T-helper 2 cell treated with Interferon-gamma antibody and Interleukin-4, amounts not matched to agents 5 μg/mL and 100 μg/mL, for 36 hours (primary cell): ENCODE measurements at places on chromosomes 2 and 18.
A peak's percentile ranks its signal among the peaks of the same experiment; 100 is the strongest.

DNA sequence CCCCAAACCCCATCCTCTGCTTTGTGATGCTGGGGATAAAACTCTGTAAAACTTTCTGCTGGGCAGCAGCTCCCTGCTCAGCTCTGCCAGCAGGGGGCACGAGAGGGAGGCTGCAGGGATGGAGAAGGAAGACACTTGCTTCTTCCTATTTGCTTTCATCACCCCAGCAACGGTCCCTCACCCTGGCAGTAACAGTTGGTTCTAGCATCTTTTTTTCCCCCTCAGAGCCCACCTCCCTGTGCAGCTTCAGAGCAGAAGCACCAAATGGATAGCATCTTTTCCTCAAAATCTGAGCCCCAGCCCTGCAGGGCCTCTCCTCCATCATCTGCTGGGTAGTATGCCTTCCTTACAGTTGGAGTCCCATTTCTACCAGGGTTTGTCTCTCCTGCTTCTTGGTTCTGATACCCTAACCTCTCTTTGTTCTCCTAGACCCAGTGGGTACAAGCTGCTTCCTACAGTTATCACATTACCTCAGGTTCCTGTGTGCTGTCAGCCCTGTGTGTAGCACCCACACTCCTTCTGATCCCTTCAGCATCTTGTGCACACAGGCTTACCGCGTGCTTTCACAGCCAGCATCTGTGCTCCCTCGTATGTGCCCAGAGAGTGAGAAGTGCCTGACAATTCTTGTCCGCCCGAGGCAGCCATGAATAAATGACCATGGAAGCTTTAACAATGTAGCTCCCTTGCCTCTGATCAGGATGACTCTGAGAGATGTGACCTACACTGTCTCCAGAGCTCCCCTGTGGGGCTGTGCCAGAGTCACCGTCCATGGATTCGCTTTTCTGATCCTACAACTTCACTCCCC, 14.5 kb downstream of the CKAP2L start:
- peak; percentile 66 for DNase-seq

DNA sequence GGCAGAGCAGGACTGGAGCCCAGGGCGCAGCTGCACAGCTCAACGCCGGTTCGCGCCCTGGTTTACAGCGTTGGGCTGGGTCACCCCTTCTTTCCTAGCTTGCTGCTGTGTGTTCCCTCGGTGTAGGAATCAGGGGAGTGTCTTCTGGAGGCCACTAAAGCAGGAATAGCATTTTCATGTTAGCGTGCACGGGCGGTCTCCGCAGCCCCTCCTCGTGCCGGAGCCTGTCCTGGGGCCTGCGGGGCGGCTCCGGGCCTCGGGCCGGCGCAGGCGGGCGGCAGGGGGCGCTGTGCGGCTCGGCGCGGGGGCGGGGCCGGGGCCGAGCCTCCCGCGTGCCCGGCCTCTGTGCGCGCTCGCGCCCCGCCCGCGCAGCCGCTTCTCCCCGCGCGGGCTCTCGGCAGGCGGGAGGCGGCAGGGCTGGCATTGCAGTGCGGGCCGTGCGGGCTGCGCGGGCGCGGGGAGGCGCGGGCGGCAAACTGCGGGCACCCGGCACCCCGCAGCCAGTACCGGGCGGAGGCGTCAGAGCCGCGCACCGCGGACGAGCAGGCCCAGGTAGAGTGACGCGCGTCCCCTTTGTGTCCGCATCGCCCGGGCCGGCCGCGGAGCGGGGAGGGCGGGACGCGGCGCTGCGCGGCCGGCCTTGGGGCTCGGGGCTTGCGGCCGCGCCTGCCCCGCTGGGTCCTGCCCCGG, at the start of gene RNF144A:
Gene RNF144A (plus strand): TSS at position 342 of the 690 bp plus-strand sequence. CDS start 79,515 bp downstream, outside the sequence.
- peak; percentile 77 for DNase-seq

DNA sequence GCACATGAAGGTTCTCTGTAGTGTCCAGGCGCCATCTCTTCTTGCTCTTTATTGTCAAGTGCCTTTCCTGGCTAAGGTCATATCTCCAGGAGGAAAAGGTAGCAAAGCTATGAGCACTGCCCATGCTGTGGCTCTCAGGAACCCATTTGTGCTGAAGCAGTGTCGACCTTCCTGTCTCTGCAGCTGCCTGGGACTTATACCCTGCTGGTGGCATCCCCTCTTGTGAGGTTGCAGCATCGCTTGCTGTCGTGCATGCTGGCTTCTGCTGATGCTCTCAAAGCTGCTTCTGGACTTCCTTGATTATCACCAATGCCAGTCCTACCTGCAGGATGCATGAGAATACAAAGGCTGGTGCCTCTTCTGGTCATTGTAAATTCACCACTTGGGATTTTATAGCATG, 22.1 kb upstream of the PTPN2 start:
- no peak for DNase-seq

DNA sequence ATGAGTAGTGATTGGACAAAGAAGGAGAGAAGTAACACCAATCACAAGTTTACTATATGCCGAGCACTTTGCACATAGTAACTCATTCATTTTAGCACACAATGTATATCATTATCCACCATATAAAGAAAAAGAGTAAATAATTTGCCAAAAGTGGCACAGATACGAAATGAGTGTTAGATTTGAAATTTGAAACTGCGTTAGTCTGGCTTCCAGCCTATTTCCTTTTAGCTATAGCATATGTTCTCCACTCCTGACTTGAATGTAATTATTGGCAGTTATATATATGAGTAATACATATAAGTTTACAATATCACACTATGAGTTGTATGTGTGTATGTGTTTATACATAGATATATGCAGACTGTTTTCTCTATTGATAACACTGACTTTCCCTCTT, 98.6 kb downstream of the NOL4 start:
- DNase-seq = no peak

GRCh38 chr2:10768063-10768507, 44.5 kb downstream of the PDIA6 start:
- no peak for DNase-seq

- DNase-seq = peak; percentile 42
Measured at GRCh38 chr2:144382849-144383248, 137.1 kb downstream of the ZEB2 start.

DNA sequence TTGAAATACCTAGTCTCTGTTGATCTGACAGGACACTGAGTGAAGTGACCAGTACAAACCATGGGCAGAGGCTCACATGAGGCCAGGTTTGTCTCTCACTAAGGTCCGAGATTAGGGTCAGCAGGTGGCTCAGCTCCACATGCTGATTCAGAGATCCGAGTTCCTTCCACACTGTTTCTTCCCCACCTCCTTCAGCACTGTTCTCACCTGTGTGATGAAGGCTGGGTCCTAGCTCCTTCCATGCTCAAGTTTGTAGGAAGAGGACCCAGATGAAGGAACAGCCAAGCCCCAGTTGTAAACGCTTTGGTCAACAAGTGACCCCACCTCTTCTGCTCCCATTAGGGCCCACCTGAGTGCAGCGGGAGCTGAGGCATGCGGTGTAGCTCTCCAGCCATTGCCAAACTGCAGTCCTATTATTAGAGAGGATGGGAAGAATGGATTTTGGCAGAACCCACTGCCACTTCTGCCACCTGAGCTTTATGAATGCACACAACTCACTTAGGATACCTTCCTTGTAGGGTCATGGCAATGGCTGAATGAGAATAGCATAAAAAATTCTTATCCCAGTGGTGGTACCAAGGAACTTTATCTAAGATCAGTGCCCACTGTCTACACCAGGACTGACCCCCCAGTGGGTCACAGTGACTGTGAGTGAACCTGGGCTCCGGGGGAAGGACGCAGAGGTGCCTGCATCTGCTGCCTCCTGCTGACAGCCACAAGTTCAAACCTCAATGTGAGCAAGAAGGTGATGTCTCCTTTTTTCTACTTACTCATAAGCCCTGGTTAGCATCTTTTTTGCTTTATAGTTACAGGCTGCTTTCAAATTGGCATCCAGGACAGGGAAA, 324.8 kb upstream of the HS6ST1 start:
- DNase-seq = peak; percentile 2

DNA sequence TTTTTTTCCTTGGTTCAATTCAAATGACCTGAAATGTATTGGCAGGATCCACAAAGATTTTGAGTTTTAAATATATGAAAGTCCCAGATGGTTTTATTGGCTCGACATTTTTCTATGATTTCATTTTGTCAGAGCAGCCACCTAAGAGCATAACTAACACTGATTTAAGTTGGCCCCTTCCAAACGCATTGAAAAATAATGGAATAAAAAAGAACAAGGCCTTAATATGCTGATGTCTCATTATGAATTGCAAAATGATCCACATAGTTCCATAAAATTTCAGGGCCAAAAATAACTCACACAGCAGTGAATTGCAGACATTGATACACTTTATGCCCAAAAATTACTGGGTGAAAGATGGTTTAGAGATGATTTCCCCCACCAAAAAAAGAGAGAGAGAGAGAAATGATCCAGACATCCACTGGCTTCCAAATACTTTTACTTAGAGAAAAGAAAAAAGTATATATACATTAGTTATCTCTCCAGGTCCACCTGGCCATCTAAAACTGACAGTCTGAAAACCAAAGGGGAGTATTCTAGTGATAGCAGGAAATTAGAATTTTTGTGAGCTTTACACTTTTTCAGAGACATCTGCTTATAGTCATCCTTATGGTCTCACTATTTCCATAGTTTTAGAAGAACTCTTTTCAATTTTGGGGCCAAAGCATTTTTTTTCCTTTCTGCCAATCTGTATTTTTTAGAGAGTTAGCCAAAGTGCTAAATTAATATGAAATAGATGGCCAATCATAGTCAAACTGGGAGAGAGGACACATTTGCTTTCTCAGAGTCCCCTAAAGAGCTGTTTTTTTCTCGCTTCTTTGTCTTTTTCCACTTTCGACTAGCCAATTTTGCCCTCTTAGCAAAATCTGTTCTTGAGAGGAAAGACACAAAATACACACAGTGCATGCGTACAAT, 213.5 kb upstream of the RND3 start:
- DNase-seq = no peak

- DNase-seq = no peak
Measured at GRCh38 chr18:58038063-58038462, 6.0 kb upstream of the NEDD4L start.

DNA sequence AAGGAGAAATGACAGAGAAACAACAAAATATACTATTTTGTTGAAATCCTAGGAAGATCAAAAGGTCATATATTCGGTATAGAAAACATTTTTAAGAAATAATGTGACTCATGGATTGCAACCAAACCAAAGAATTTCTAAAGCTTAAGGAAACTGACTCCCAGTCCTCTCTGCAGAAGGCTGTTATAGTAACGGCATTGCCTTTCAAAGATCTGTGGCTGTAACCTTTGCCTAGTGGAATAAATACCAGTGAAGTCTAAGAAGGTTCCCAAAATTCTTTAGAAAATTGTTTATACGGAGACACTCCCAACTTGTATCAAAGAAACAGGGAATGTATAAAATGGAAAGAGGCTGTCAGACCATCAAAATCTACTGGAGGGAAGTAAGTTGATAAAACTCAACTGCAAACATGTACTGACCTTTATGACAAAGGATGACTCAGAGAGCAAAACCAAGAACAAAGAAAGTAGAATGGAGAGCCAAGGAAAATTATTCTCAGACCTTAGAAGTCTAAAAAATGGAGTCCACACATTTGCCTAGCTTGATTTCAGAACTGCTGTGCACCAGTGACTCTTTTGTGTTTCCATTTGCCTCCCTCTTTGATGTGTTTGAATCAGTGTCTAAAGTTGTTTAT, 48.6 kb upstream of the FSIP2 start:
- DNase-seq = no peak

DNA sequence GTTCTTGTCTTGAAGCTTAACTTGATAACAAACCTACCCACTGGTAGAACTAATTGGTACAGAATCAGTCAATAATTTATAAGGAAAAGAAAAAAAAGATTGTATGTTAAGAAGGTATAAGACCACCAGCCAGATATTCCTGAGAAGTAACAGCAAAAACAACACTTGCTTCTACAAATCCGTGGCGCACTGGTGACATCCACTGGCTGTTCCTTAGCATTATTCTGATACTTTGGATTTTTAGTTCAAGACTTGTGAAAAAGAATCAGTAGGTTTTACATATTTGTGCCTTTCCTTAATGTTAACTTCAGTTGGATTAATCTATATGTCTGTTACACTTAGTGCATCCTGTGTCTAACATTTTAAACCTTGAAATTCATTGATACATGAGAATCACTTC, 141.8 kb downstream of the GRB14 start:
- DNase-seq = no peak

GRCh38 chr2:66435549-66435875, 587 bp downstream of the MEIS1 start:
- DNase-seq = no peak
